NT2/D1 (cell line): ENCODE measurements at places on chromosomes 11 and 22.
A peak's percentile ranks its signal among the peaks of the same experiment; 100 is the strongest.

DNA sequence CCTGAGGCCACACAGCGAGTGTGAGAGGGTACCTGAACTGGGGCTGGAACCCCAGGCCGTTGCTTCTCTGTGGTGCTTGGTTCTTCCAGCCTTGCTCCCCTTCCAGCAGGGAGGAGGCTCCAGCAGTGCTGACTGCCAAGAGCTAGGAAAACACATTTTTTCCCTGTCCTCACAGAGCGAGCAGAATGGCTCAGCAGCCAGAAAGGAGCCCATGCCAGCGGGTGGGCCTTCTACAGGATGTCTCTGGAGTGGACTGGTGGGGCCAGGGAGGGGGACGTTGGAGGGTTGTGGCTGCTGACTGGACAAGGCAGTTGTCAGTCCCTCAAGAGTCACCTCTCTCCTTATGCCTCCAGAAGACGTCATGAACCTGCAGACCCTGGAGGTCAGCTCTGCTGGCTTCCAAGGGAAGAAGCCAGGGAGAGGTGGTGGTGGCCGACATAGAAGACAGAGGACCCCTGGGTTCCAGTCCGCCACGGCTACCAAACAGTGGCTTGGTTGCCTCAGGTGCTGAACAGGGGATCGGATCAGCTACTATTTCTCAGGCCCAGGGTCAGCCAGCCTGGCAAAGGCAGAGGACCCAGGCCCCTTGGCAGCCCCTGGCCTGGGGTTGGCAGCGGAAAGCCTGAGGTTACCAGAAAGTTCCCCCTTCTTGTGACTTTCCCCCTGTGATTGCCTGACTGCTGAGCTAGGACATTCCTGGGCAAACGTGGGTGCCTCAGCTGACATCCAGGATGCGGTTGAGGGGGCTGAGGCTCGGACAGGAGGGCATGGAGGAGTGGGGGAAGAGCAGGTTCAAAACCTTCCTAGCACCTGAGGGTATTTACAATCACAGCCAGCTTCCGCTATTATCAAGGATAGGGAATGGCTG is 3.7 kb downstream of the MAFF start:
- DNase-seq: no peak

DNA sequence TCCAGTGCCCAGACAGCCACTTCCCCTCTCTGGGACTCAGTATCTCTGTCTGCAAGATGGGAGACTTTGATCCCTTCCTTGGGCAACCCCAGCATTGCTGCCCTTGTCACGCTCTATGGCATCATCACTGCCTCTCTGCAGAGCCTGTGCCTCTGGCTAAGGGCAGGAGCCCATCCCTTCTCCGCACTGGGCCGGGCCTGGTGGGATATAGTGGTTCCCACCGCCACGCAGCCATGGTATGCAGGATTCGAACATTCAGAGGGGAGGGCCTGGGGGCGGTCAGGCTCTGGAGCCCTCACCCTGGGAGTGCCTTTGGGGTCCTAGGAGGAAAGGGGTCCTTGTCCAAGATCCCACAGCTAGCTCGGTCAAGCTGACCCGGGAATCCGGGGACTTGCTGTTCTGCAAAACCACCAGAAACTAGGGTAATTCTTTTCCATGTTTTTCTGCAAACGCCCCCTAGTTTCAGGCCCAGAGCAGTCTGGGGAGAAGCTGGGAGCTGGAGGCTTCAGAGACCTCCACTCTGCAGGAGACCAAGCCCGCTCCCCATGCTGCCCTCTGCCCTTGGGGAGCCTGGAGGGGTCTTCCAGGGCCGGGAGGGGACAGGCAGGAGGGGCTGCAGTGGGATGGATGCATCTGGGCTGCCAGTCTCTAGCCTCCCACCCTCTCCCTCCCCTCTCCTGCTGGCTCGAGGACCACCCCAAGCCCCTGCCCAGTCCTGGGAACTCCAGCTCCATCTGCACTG is 24.4 kb upstream of the CBX7 start:
- DNase-seq: no peak

DNA sequence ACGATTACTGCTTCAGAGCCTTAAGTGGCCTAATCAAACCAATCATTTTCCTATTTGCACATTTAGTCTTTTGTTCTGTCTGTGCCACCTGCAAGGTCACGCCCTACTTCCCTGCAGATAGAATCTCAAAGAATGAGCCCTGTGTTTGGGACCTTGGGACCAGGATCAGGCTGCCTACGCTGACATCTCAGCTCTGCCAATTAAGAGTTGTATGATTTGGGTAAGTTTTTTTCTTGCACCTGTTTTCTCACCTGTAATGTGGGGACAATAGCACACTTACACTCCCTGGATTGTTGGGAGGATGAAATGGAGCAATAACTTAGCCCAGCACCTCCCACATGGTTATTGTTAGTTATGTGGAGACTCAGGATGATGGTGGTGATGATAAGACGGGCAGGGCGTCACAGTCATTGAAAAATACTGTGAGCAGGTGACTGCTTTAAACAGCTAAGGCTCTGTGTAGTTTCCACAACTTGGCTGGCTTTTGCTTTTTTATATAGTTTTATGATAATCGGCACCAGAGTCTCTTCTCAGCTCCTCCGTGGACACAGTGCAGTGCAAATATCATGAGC is 155.0 kb downstream of the ADAMTS15 start:
- DNase-seq: no peak

DNA sequence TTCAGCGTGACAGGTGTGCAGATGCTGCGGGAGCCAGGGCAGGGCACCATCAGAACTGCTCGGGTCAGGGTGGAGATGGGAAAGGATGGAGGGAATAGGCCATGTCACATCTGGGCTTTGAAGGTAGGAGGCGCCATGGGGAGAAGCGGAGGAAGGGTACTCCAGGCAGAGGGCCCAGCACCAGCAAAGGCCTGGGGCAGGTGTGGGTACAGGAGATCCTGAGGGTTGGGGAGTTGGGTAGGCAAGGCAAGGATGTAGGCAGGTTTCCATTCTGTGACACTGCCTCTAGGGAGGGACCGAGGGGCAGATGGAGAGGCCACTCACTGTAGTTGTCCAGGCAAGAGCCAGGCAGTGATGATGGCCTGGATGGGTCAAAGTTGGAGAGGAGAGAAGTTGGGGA is 8.5 kb downstream of the EMID1 start:
- DNase-seq: no peak

DNA sequence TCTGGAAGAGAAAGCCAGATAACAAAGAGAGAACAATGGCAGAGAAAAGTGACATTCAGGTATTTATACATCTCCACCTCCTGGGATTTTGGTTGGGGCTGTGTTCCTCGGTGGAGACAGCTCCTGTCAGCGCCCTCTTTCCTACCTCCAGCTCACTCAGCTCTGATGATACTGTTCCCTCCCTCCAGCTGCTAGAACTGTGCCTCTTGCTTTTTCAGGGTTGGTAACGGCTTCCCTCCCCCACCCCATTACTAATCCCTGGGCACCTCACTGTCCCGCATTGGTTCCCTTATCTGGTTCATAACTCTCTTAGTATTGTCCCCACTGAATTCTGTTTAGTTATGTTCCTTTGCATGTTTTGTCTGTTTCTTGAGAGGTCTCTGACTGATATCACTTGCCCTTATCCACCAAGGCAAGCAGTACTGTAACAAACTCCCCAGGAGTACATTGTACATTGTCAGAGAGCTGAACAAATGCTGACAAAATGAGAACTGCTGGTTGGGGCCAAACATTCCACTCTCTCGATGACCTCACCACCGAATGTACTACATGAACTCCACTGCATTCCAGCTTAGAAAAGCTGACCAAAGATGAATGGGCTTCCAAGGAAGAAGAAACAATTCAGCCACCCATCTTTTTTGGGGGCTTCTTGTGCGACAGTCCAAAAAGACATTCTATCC is 5.7 kb upstream of the FBXO3 start:
- no peak for DNase-seq

DNA sequence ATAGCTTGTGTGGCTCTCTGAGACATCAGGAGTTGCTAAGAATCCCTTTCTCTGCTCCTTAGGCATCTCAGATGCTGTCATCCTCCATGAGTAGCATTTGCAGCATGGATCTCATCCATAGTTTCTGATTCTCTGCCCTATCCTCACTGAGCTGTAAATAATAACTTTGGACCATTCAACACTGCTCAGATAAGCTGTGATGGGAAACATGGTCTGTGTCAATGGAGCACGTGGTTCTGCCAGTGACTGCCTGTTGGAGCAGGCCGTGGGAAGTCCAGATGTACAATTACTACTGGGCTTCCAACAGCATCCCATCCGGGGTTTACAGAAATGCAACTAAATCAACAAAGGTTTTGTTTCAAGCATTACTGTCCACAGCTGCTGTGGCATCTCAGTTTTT is 160.1 kb downstream of the OR4C45 start:
- DNase-seq: no peak

- no peak for DNase-seq
Observed at GRCh38 chr11:46588131-46588530, 5.7 kb downstream of the AMBRA1 start.

DNA sequence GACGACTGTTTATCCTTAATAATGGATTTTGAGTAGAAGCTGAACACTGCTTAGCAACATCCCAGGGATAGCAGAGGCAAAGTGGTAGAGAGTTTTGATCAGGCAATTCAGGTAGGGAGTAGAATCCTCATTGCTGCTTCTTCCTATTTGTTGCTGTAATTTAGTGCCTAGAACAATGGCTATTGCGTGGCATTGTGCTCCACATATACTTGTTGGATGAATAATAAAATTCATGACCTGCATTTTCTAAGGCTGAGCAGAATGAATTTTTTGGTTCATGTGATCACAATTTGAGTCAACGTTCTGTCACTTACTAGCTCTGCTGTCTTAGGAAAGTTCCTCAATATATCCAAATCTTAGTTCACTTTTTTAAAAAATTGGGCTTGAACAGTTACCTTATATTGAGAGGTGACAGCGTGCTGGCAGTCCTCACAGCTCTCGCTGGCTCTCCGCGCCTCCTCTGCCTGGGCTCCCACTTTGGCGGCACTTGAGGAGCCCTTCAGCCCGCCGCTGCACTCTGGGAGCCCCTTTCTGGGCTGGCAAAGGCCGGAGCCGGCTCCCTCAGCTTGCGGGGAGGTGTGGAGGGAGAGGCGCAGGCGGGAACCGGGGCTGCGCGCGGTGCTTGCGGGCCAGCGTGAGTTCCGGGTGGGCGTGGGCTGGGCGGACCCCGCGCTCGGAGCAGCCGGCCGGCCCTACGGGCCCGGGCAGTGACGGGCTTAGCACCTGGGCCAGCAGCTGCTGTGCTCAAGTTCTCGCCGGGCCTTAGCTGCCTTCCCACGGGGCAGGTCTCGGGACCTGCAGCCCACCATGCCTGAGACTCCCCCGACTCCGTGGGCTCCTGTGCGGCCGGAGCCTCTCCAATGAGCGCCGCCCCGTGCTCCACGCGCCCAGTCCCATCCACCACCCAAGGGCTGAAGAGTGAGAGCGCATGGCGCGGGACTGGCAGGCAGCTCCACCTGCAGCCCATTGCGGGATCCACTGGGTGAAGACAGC is 350.6 kb downstream of the ETS1 start:
- no peak for DNase-seq

GRCh38 chr22:48488611-48489511 is 1338.8 kb downstream of the BRD1 start:
- no peak for DNase-seq

DNA sequence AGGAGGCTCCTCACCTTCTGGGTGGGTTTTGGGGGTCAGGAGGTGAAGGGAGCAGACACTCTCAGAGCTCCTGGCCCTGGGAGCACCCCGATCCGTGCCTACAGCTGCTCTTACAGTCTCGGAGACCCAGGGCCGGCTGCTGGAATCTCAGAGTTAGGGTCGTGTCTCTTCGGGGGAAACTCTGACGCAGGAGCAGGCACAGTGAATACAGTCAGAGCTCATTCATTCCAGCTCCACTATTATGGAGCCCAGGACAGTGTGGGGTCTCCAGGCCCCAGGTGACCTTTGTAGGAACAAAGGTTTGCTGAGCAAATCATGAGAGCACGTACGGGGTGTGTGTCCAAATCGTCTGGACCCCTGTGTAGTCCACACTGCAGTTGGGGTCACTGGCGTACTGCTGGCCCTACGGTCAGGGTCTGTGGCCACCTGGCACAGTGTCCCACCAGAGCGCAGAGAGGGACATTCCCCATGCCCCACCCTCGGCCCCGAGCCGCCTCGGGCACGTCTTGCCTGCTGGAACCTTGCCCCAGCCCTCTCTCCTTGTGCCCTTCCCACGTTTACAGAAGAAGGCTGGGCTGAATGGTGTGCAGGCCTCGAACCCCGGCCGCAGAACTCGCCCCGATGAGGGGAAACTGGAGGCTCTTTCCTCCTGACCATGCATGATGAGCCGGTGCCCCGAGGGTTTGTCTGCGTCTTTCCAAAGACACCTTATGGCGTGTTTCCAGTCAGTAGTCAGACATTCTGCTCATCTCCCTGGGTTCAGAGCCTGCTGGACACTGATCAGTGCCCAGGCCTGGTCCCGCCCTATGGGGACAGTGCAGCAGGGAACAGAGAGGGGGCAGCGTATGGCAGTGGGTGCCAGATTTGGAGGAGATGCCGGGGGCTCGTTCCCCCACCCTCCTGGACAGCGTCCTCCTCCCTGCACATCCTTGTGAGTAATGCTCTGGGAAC is 1166.6 kb downstream of the BRD1 start:
- no peak for DNase-seq

GRCh38 chr11:45982656-45983470 is 60.4 kb downstream of the LARGE2 start:
- peak; percentile 98 for DNase-seq

GRCh38 chr11:92130421-92130831 is 94.2 kb upstream of the FAT3 start:
- DNase-seq: no peak

DNA sequence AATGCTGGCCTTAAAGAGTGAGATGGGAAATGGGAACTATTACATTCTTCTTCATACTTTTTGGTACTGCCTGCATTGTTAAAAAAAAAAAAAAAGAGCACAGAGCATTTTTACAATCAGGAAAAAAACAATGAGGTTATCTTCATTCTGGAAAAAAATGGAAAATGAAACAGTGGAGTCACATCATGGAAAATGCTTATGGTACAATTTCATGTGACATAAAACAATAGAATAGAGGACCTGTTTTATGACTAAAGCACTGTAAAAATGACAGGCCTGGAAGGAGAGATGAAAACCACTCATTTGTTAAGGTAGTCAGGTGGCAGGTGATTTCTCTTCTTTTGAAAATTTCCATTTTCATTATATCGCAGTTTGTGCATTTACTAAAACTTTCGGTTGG is 75.0 kb downstream of the TIMP3 start:
- no peak for DNase-seq

DNA sequence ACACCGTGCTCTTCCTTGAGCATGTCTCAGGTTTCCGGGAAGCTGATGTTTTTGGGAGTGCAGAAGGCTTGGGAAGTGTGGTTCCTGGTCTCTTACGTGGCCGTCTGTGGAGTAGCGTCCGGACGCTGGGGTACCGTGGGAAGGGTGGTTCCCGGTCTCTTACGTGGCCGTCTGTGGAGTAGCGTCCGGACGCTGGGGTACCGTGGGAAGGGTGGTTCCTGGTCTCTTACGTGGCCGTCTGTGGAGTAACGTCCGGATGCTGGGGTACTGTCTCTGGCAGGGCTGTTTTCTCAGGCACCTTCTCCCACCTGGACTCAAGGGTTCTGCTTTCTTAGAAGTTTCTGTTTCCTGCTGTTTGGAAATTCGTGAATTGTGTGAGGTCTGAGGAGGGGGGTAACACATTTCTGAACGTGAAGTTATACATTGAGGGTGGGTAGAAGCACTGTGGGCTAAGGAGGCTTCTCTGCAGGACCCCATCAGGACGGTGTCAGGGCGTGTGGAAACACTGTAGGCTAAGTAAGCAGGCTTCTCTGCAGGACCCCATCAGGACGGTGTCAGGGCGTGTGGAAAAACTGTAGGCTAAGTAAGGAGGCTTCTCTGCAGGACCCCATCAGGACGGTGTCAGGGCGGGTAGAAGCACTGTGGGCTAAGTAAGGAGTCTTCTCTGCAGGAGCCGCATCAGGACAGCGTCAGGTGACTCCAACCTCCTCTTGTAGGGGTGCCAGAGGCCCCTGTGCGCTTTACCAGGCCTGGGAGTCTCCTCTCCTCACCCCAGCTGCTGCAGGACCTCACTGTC is 5.3 kb upstream of the IFITM3 start:
- no peak for DNase-seq
